ENCODE measurements at places on chromosomes 6 and 20.

- no peak for DNase-seq
Observed at GRCh38 chr6:11500008-11500407, 37.5 kb upstream of the TMEM170B start.

DNA sequence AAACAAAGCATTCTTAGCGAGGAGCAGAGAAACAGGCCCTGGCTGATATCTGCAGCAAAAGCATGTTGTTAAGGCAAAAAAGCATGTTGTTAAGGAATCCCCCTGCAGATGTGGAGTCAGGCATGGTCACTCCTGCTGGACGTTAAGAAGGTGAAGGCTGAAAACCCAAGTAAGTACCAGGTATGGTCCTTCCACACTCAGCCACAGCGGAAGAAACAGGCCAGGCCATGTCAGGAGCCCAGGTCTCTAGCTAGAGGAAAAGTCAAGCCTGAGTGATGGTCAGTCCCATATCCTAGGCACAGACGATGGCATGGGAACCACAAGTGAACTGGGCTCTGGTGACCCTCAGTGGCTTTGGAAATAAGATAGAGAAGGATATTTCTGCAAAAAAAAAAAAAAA is 32.5 kb upstream of the MAS1L start:
- no peak for DNase-seq

DNA sequence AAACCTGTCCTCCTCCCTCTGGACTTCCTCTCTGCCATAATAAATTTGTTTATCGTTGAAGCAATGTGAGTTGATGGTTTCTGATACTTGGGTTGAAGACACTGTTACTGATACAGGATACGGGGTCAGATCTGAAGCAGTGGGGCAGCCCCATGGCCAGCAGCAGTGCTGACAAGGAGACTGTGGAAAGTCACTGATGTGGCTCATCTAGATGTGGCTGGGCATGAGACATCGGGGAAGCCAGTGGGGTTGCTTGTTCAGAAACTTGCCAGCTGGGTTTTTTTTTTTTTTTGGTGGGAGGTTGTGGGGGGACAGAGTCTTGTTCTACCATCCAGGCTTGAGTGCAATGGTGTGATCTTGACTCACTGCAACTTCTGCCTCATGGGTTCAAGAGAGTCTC is 2.6 kb upstream of the BPI start:
- no peak for DNase-seq

DNA sequence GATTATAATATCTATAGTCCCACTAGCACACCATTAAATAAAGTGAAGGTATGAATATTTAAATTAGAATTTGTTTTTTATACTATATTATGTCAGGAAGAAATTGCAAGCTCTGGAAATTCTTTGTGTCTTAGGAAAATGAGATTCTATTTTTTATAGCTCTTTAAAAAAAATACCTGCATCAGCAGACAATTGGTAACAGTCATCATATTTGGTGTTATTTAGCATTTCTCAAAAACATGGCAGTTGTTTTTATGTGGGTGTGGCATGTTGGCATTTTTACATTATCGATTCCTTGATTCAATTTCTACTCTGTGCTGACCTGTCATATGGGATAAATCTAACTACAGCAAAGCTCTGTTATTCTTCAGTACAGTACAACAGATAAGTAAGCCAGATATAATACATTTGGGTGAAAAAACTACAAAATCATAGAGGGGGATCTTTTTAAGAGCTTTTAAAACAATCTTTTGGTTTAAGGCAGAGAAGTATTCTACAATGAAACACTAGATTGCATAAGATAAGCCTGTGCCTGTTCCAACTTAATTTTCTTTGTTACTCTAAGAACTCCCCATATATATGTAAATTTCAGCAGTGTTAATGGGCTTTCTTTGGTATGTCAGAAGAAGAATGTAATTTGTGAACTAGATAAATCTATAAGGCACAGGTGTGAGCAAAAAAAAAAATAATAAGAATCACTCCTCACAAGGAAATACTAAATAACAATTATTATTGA is 71.5 kb downstream of the LAMA2 start:
- no peak for DNase-seq

DNA sequence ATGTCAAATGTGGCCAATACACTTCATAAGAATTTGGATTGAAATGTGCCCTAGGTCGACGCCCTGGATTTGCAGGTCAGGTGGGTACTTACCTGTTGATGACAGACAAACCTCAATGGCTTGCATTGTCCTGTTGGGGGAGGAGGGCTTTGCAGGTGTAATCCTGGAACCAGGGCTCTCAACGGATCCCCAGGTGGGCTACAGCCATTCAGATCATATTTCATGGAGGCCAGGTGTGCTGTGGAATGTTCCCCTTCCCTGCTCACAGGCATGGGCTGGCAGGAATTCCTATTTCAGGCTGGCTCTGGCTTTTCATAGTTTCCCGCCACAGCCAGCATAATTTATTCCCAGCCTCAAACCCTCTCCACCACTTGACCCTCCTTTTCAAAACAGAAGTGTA is 254.7 kb downstream of the SMOC2 start:
- DNase-seq = no peak

DNA sequence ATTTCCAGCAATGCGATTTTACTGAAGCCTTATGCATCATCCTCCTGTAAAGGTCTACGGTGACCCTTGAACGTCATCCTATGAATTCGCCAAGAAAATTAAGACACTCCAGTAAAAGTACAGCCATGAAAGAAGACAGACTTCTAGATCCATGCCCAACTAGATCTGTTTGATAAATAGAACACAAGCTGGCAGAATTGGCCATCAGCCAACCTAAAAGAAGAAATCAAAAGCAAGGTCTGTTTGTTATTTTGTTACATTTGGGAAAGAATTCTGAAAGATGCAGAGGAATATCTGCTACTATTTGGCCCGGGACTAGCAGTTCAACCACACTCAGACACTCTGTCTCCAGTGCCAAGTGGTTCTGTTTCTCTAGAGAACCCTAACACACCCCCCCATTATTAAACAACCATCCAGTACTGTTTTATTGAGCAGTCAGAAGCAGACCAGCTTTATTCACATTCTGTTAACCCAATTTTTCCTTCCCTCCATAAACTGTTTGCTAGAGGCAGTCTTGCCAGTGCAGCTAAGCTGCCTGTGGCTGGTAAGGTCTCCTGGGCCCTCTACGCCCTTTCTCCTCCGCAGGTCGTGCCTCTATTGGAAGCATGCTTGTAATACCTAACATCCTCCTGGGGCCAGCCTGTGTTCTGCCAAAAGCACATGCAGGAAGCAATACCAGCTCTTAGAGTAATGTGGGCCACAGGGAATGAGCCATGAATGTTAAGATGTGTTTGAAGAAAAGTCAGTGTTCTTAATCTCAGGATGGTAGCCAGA is 30.7 kb downstream of the LY86 start:
- no peak for DNase-seq

DNA sequence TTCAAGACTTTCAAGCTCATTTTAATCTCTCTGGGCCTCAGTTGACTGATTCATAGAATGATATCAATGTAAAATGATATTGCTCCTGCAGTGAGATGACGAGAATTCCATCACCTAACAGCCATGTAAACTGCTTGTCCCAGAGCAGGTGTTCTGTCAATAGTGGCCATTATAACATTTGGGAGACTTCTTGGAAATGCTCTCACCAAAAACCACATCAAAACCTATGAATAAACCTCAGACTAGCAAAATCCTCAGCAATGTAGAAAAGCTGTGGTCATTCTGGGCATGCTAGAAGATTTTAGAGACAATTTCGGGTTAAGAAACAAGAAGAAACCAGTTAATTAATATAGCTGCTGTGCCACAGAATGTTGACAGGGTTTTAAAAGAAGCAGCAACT is 225.4 kb downstream of the FRK start:
- no peak for DNase-seq

GRCh38 chr6:123168892-123169773 is 173.1 kb downstream of the CLVS2 start:
- DNase-seq = no peak

DNA sequence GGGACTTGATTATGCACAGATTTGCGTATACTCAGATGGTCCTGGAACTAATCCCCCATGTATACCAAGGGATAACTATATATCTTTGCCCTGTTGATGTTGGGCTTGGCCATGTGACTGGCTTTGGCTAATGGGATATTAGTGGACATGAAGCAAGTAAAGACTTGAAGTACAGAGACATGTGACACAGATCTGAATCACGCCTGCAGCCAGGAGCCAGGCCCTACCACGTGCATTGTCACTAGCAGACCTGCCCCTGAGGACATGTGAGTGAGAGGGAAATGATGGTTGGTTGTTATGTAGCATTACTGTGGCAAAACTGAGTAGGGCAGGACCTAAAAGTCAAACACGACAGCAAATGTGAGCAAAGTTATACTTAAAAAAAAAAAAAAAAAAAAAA is 155.7 kb downstream of the AKAP7 start:
- no peak for DNase-seq

GRCh38 chr20:36950414-36951197 is 902 bp downstream of the SAMHD1 start:
- DNase-seq = peak; percentile 27

DNA sequence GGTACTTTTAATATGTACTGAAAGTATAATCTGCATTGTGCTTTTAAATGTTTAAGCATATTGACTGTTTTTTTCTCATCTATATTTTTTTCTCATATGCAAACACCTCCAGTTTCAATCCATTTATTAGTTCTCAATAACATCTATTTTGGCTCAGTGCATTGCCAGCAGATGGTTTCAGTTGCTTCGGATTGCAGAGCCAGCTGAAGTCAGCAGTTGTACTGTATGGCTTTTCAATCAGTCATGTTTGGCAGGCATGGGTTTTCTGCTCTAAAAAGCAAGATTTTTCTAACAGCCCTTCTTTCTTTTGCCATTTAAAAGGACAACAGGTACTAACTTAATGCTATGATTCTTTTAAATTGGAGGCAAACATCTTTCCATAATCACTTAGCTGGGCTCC is 121.2 kb downstream of the CD109 start:
- no peak for DNase-seq

- no peak for DNase-seq
Observed at GRCh38 chr6:98590997-98591396, 243.4 kb upstream of the POU3F2 start.

- DNase-seq = no peak
Observed at GRCh38 chr6:158040051-158040803, 58.6 kb downstream of the SYNJ2 start.

GRCh38 chr6:160010067-160010466 is 41.2 kb downstream of the IGF2R start:
- no peak for DNase-seq

- DNase-seq = no peak
Observed at GRCh38 chr6:140923048-140923447, 1209.7 kb upstream of the GJE1 start.

- DNase-seq = no peak
Observed at GRCh38 chr20:17932396-17932795, 36.2 kb downstream of the SNX5 start.

DNA sequence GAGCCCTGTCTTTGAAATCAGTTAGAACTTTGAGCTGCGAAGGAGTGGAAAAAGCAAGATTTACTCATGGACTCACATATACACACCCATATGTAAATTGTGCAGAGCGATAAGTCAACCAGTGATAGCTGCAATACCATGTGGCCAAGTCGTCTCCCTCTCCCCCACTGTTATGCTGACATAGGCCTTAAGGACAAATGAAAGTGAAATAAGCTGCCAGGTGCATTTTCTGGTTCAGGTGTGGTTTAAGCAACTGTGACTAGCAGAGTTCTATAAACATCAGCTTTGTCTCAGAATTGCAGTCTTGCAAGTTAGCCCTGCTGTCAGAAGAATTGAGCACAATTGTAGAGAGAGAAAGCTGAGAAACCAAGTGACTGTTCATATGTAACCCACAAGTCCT is 9.6 kb downstream of the FAM83B start:
- no peak for DNase-seq
